ENCODE measurements at places on chromosomes 2 and 18.

DNA sequence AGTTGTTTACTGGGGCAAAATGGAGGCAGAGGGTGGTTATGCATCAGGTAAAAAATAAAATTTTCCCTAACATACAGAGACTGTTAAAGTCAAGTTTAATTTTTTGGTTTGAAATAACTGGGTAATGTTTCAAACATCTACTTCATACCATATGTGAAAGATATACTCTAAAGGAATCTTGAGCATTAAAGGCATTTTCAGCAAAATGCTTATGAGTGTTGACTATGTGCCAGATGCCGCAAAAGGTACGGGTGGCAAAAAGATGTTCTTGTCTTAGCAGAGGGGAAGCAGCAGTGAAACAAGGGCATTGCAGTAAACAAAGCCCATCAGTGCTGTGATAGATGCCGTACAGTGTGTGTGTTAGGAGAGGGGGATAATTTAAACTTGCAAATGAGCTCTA is 263.1 kb upstream of the ID2 start:
- no peak for DNase-seq

- peak; percentile 14 for DNase-seq
Observed at GRCh38 chr18:79604205-79604912, 75.2 kb upstream of the CTDP1 start.

- no peak for DNase-seq
Observed at GRCh38 chr2:180776921-180777320, 203.5 kb upstream of the UBE2E3 start.

GRCh38 chr18:62938006-62938405 is 222.7 kb downstream of the PHLPP1 start:
- no peak for DNase-seq

DNA sequence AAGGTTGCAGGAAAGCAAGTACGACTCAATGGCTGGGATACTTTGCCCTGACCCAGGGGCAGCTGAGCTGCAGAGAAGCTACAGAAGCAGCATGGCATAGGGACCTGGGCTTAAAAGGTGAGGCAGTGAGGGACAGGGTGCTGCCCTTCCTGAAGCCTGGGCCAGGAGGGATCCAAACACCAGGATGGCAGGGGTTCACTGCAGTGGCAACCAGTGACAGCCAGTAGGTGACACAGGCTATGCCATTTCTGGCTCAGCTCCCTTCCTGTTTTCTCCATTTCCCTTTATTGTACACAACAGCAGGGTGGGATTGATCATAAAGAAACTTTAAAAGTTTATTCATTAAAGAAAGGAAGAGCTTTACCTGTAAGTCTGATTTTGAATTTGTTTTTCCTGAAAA is 48.8 kb downstream of the CABYR start:
- DNase-seq = no peak

DNA sequence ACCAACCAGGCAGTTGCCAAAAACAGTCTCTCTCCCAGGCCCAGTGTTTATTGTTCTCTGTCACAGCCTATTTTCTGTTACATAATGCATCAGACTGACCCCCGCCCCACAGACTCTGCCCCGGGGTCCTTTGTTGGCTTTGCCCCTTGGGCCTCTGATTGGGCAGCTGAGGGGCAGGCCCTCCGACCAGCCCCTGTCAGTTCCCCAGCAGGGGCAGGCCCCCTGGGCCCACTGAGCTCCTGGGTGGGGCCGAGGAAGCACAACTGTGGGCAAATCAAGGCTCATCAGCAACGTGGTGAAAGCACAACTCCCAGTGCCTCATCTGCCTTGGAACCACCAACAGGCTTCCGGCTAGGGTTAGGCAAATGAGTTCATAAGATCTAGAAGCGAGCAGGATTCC is 160.1 kb upstream of the MYCN start:
- no peak for DNase-seq

DNA sequence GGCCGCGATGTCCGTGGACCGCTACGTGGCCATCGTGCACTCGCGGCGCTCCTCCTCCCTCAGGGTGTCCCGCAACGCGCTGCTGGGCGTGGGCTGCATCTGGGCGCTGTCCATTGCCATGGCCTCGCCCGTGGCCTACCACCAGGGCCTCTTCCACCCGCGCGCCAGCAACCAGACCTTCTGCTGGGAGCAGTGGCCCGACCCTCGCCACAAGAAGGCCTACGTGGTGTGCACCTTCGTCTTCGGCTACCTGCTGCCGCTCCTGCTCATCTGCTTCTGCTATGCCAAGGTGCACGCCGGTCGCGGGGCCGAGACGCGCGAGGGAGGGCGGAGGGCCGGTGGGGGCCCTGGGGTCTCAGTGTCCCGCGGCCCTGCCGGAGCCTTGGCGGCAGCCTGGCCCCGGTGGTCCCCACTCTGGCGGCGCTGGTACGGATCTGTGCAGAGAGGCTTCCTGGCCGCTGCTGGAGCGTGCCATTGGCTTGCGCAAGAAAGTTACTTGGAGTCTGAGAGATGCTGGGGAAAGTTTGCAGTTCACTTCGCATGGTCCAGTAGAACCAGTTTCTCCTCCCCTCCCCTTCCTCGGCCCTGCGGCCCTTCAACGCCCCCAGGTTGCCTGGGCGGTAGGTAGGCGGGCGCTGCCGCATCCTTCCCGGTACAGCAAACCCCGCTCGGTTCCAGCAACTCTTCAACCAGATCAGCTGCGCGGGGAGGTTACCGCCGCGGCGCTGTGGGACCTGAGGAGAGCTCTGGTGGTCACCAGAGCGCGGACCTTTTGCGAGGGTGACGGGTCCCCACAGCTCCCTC is 1.5 kb downstream of the GALR1 start:
- no peak for DNase-seq

All from ovary (tissue), 10 donors.